ENCODE measurements at places on chromosomes 7 and 10.
A peak's percentile ranks its signal among the peaks of the same experiment; 100 is the strongest.

- no peak for DNase-seq
Observed at GRCh38 chr7:73437621-73438416, 4.2 kb downstream of the FZD9 start.

DNA sequence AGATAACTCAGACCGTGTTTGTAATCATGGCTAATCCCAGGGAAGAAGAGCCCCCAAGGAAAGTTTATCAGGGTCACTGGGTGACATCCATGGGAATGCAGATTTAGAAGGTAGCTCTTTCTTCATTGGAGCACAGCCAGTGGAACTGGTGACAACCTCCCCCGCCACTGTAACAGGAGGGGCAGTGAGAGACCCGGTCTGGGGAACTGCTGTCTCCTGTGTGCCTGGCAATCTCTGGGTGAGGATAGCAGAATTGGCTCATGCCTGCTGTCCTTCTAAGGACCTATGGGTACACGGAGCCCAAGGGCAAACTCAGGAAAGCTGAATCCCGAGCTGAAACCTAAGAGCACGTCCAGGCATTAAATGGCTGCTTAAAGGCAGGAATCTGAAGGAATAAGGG, 341.6 kb downstream of the ABCA13 start:
- no peak for DNase-seq

DNA sequence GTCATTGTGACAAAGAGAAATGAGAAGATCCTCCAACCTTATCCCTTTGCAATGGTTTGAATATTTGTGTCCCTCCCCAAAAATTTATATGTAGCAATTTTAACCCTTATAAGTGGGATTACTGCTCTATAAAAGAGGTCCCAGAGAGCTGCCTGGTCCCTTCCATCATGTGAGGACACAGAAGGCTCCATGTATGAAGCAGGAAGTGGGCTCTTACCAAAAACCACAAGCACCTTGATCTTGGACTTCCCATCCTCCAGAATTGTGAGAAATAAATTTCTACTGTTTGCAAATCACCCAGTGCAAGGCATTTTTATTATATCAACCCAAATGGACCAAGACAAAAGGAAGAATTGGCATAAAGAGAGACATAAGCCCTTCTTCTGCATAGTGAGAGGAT, 95.7 kb downstream of the KCNMA1 start:
- DNase-seq = no peak

- DNase-seq = no peak
Observed at GRCh38 chr10:126684171-126684745, 13.8 kb upstream of the C10orf90 start.

DNA sequence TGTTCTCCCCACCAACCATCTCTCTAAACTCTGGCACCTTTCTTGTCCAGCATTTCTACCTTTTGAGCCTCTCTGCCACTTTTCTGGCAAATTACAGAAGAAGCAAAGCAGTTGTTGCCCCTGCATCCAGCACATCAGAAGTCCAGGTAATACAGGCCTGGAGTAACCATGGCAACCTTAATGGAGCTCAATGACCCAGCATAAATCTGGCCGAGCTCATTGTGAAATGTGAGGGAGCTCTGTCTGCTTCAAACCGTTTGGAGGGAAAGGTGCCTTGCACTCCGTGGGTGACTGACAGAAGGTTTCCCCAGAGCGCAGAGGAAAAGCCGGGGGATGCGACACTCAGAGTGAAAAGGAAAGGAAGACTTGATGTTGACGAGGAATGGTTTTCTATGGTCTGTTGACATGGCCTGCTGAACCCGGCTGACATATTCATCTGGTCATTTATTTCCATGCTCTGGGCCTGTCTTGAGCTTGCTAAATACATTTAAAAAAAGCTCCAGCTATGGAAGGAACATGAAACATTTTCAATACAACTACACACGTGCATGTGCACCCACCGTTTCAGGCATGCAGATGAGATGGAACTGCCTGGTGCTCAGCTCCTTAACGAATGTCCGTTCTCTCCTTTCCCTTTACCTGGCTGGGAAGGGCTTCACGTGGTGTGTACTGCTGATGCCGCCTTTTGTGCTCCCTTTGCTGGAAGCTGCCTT, 74.9 kb downstream of the ADRA2A start:
- no peak for DNase-seq

GRCh38 chr7:117674617-117675016, 194.8 kb downstream of the CFTR start:
- DNase-seq = no peak

DNA sequence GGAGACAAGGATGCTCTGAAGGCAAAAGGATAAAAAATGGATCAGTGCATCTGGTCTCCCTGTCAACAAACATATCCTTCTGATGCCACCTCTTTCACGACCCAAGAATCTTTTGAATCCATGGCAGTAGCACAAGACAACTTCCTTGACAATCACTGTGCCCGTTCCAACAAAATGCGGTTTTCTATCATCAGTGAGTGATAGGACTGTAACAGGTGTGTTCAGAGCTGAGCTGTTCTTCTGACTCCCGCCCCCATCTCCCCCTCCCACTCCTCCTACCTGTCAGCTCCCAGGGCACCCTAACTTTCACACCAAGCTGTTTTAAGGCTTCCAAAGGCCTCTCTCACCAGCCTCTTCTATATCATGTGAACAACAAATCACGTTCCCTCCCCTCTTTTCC, 74.8 kb downstream of the PARD3 start:
- no peak for DNase-seq

- DNase-seq = no peak
Observed at GRCh38 chr7:68562323-68562899, 1035.9 kb upstream of the AUTS2 start.

DNA sequence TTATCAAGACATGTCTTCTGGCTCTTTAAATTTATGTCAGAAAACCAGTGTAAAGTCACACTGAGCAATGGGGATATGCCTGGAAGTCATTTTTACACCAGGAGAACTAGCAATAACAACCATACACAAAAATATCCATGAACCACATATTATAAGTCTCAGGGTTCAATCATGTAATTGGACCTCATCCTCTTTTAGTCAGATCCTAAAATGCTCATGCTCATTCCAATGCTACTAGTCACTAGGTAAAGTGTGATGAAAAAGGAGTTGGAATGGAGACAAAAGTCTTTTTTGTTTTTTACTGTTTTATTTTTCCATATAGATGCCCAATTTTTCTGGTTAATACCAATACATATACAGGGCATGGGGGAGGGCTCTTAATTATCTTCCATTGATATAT, 306.1 kb downstream of the DGKB start:
- no peak for DNase-seq

- DNase-seq = peak; percentile 12
Observed at GRCh38 chr10:86261941-86262687, 104.5 kb downstream of the GRID1 start.

GRCh38 chr7:70325509-70326101, 727.3 kb downstream of the AUTS2 start:
- no peak for DNase-seq

DNA sequence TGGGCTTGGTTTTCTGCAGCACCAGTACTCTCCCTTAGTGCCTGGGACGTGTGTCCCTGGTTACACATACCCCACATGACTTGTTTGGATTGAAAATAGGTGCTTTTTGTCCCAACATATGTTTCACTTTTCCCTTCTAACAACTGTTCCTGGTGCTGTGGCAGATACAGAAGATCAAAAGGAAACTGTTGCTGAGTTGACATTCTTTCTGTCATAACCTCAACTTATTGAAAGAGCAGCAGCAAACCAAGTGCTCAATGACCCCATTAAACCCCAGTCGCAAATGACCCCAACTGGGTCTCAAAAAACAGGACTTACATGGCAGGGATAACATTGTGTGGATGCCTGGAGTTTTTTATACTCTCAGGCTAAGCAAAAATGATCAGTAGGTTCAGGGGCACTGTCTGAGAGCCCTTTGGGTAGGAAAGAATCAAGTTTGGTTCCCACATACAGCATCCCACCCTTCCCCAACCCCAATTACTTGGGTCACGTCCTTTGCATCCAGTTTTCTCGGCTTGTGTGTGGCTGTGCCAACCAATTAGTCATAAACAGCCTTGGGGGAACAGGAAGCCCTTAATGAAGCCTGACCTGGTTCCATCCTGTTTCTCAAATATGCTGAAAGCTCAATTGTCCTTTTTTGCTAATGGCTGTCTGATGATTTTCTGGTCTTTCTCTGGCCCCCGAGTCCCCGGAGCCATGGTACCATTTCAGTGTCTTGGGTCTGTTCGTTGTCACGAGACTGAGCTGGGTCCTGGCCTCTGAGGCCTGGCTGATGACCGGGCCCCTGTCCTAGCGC, 4.9 kb downstream of the HKDC1 start:
- no peak for DNase-seq

DNA sequence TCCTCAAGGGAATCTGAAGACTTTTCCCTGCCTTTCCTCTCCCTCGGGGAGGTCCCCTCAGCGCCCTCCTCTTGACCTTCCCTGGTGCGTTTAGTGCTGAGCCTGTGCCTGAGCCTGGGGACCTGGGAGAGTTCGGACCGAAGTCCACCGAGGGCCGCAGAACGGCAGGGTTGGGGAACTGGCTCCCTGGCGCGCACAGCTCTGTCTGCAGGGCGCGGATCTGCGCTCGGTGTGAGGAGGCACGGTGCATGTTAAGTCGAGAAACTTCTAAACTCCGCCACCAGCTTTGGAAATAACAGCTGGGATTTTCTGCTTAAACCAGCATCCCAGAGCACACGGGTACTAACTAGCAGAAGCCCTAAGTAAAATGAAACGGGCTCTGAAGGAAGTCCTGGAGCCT, 44.2 kb upstream of the SLC29A4 start:
- DNase-seq = no peak

DNA sequence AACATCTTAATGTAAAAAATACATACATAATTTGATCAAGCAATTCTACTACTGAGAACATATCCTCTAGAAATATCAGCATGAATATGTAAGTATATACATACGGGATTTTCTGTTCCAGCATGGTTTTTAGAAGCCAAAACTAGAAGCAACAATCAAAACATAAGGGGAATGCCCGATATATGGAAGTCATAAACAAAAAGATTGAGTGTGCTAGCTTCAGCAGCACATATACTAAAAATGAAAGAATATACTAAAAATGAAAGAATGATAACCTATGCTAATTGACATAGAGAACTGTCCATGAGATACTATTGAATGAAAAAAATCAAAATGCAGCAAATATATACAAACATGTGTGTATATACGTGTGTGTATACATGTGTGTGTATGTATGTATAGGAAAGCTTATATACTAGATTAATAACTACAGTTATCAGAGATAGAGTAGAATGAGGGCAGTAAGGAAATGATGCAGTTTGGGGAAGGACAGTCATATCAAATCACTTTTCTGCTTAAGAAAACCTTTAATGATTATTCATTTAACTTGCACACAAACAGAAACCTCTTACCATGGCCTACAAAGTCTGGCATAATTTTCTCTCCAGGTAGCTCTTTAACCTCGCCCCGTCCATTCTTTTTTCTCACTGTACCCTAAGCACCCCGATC, 72.9 kb downstream of the NPY start:
- DNase-seq = no peak

DNA sequence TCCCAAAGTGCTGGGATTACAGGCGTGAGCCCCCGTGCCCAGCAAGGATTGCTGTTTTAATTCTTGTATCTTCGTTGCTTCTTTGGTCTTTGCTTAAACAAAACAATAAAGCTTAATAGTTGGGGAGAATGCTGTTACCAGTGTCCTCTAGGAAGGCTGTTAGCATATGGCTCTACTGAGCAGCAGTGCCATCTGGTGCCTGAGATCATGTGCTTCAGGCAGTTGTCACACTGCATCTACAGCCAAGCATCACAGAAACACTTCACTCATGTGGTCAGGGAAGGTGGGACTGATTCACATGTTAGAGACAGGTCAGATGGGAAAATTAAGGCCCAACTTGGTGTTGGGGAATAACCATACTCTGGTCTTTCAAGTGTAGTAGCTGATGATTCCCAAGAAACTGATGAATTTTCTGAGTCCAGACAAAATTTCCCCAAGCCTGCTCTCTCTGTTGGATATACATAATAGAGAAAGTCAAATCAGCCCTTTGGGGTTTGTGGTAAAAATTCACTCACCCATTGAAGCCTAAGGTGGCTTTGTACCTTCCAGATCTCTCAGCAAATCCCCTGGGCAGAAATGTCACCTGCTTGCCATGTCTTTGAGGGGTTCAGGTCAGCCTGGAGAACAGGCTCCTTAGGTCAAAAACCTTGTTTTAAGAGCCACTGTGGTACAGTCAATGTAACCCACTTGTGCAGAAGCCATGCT, 28.4 kb downstream of the UBE2D4 start:
- DNase-seq = no peak

DNA sequence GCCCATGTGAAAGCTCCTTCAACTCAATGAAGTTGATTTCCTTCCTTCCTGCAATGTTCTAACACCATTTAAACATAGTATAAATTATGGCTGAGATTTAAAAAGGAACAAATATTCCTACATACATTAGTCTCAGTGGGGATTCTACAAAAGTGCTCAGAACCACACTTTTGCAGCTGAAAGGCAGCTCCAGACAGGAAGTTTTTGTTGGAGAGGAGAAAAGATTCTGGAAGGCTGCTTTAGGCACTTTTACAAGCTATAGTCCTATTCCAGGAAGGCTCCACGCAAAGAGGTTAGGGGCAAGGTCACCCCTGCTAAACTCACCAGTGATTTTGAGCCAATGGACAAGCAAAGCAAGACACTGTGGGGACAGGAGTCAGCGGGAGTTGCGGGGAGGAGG, 179.2 kb upstream of the CDCA7L start:
- no peak for DNase-seq

GRCh38 chr7:47586925-47587324, 5.0 kb upstream of the TNS3 start:
- DNase-seq = no peak

- DNase-seq = no peak
Observed at GRCh38 chr10:102605712-102606111, 38.6 kb upstream of the TRIM8 start.

- no peak for DNase-seq
Observed at GRCh38 chr10:42992957-42993390, 83.9 kb upstream of the RET start.

- DNase-seq = peak; percentile 42
Observed at GRCh38 chr10:124654686-124655085, 89.5 kb downstream of the FAM53B start.

DNA sequence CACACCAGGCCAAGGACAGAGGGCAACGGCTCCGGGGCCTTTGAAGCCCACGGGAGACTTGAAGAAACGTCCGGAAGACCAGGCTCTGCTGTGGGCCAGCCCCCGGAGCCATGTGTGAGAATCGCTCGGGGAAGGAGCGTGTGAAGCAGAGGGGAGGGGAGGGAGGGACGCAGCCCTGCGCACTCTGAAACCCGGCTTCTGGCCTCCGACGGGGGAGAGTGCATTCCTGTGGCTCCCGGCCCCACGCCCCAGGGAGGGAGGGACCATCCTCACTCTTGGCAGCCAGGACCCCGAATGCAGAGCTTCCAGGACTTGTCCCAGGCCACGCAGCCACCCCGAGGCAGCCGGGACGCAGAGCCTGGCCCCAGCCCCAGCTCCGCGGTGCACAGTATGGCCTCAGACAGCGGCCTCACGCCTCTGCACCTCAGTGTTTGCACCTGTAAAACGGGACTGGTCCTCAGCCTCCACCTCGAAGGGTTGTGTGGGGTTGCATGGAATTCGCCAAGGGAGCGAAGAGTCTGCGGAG, 67.4 kb downstream of the PDGFA start:
- DNase-seq = no peak

- no peak for DNase-seq
Observed at GRCh38 chr7:91112902-91113341, 151.3 kb upstream of the FZD1 start.

Measured in prostate gland (tissue), 2 donors.